ENCODE measurements at places on chromosomes 4 and X.

DNA sequence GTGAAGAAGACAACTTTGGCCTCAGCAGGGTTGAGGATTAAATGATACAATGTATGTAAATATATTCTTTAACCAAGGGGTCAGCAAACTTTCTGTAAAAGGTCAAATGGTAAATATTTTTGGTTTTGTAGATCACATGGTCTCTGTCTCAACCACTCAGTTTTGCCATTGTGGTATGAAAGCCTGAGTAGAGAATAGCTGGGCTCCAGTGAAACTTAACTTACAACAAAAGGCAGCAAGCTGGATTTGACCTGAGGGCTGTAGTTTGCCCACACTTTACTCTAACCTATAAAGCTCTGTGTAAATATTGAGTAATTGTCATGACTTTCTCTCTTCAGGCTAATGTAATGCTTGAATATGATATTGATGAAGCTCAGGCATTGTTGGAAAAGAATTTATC lies 19.6 kb downstream of the VBP1 start:
- DNase-seq: no peak

GRCh38 chr4:104064646-104065577 lies 345.1 kb upstream of the TACR3 start:
- peak; percentile 56 for DNase-seq

DNA sequence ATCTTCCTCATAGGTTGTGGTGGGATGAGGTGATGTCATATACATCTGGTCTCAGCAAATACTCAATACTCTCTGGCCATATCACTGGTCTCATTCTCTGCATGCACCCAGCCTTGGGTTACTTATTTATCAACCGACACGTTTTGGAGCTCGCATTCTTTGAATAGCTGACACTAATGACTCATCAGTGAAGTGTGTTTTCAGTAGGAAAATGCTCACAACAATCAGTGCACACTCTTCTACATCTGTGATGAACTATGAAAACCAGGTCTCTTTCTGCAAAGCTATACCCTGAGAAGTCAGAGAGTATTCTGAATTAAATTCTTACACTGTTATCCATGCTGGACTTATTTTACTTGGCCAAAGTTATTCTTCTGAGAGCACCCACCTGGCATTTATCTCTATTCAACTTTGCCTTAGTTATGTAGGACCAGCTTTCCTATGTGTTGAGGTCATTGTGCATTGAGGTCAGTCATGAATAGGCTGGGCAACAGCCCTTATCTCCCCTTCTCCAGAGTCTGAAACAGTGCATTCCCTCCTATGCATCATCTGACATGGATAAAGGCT lies 58.7 kb upstream of the DHX15 start:
- no peak for DNase-seq

- DNase-seq: peak; percentile 20
These were observed 2.6 kb downstream of the FLNA start for GRCh38 chrX:154371789-154372300.

GRCh38 chr4:16590797-16591196 lies 307.6 kb downstream of the LDB2 start:
- DNase-seq: no peak

DNA sequence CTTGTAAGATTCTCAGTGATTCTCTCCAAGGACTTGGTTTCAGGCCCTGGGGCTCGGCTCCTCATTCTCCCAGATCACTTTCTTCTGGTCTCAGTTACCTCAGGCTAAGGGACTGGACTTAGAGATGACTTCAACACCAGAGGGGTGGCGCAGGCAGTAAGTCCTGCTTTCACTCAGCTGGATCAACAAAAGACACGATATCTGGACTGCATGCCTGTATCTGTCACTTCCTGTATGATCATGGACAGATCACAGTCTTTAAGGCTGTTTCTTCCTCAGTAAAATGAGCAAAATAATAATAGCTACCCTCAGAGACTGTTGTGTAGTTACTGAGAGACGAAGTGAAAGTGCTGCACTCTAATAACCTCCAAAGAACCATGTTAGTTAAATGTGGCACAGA lies 19.5 kb upstream of the CXCR3 start:
- no peak for DNase-seq

DNA sequence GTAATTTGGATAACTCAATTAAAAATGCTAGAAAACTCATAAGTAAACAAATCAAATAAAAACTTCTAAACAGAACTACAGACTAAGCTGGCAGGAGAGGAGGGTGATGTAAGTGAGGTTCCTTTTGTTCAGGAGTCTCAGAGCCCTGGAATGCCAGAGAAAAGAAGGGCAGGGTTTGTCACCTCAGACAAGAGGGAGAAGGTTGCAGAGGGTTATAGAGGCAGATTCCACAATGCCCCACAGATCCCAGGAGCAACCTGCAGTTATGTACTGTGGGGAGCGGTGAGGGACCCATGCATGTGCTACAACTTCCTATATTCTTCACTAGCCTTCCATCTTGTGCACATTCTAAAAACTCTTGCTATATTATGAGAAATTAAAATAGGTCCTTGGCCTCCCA lies 129.7 kb downstream of the CFAP299 start:
- DNase-seq: no peak

- no peak for DNase-seq
These were observed 104.6 kb upstream of the AFAP1 start for GRCh38 chr4:8044244-8044643.

GRCh38 chr4:3269991-3270611 lies 21.1 kb downstream of the MSANTD1 start:
- no peak for DNase-seq

GRCh38 chrX:47637546-47638195 lies 7.9 kb upstream of the CFP start:
- DNase-seq: peak; percentile 34

DNA sequence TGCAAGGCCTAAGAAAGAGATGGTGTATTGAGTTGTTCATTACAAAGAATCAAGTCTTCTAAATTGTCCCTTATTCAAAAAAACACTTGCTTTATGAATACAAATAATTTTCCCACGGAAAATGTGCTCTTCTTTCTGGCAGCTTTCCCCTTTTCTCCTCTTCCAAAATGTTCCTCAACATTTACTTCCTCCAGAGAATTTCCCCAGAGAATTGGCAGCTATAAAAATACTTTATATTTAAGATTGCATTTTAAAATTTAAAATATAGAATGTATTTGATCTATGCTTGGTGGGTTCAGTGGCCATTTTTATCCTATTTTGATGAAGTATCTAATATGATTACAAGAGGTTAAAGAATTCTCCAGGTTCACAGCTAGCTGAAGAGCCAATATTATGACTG lies 521.0 kb downstream of the IQCM start:
- no peak for DNase-seq

- DNase-seq: no peak
These were observed 143.9 kb upstream of the TBL1X start for GRCh38 chrX:9320940-9321339.
